ENCODE measurements at places on chromosomes 5 and 9.

DNA sequence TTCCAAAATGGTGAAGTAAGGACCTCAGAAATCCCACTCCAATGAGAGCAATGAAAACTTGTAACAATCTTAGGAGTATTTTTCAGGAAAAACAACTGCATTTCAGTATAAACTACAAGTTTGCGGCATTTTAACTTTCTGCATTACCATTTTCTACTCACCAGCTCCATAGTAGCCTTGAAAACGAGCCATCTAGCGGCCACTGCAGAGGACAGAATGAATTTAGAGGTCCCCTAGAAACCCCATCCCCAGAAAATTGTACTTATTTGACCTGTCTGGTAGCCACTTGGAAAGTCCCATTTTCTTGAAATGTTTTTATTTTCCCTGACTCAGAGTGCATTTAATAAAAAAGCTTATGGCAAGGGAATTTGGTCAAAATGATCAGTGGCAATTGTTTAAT, 205.4 kb upstream of the ITGA1 start:
- DNase-seq, result no peak

DNA sequence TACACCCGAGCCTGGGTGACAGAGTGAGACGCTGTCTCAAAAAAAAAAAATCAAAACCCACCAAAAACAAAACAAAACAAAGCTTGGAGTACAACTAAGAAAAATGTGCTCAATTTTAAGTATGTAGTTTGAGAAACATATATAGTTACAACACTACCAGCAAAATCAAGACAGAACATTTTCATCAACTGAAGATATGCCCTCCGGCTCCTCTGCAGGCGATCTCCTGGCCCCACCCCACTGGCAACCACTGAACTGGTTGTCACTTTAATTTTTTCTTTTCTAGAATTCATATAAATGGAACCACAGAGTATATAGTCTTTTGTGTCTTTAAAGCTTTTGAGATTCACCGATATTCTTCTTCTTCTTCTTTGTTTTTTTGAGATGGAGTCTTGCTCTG, 35.0 kb downstream of the CNOT8 start:
- DNase-seq, result no peak

DNA sequence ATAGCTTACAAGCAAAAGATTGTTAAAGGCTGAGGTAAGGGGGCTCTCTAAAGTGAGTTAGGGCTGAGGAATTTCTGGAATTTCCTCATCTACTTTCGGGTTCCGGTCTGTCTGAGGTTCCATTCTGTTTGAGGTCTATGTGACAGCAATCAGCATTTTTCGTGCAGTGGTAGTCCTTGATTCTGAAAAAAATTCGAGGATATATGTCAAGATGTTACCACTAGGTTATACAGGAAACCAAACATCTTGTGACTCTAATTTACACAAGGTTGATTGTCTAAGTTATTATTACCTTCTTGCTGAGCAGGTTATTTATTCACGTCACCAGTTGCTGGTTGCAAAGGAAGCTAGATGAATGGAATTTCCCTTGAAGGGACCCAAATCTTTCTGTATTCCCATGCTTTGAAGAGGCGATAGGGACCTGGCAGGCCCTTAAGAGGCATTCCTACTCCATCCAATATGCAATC, 35.2 kb downstream of the RLN2 start:
- no peak for DNase-seq

DNA sequence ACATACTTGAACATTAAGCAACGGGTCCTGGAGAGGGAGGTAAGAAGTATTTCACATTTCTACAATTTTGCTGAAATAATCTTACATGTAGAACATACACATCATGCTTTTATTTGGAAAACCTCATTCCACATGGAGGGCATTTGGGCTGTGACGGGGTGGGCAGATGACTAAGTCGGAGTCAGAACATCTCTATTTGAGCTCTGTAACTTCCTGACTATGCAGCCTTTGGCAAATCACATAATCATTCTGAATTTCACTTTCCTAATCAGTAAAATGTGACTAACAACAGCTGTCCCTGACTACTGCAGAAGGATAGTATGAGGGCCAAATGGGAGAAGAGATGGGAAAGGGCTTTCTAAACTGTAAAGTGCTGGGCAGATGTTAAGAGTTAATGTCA, 17.1 kb upstream of the IL6ST start:
- no peak for DNase-seq

GRCh38 chr5:136332223-136333015, 32.9 kb downstream of the TRPC7 start:
- no peak for DNase-seq

GRCh38 chr9:105131981-105132380, 112.5 kb upstream of the SLC44A1 start:
- DNase-seq, result no peak
